ENCODE measurements at places on chromosomes 11 and 22. TPM values are rescaled to one million over a fixed set of nuclear protein-coding genes. Genes with fewer than 3 reads are reported as not detected.
A peak's percentile ranks its signal among the peaks of the same experiment; 100 is the strongest.

DNA sequence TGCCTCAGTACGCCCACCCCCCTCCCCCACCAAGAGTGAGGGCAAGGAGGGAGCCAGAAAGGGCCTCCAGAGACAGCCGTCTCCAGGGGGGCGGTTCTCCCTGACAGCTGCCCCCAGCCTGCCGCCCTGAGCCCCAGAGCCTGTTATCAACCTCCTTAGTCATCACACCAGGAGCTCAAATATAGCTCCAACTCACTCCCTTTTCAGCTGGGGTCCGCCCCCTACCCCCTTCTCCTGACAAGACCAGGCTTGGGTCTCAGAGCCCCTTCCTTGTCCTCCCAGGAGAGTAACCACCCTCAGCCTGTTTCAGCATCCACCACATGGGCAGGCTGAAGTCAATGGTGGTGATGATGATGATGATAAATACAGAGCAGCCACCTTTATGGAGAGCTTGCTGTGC, 2.5 kb upstream of the INPP5J start:
- H3K27me3 ChIP-seq = no peaks in the 10 kb centered on the region
- no peak overlapping the region for H3K4me3 ChIP-seq
- DNase-seq = no peak
- no peaks in the 10 kb centered on the region for H3K4me1 ChIP-seq
- H3K27ac ChIP-seq = no peak overlapping the region

GRCh38 chr11:69244266-69244665, 49.7 kb upstream of the MYEOV start:
- H3K27ac ChIP-seq = no peak overlapping the region
- peaks cover under 1% of the 10 kb centered on the region for H3K27me3 ChIP-seq
- H3K36me3 ChIP-seq = no peaks in the 10 kb centered on the region
- no peak overlapping the region for H3K4me3 ChIP-seq

DNA sequence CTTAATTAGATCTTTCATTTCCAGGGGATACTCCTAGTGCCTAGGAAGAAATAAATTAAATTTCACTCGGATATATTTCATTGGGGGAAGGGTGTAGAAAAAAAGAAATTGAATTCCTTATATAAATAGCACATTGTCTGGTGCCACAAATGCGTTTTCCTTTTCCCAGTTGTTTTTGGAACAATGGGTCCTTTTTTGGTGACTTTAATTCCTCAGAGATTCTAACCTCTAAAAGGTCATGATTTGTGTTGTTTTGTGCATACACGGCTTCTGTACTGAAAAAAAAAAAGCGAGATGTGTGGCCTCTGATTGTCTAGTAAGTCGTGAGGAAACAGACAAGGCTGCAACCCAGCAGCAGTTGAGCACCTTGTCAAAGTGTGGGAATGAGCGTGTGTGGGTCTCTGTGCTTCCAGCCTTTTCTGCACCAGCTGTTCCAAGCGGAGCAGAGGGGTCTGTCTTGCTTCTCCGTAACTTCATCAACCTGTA, 64.5 kb upstream of the CRTAM start:
- H3K4me1 ChIP-seq = peaks cover 48% of the 10 kb centered on the region
- H3K27ac ChIP-seq = no peak overlapping the region
- DNase-seq = no peak
- no peak overlapping the region for H3K4me3 ChIP-seq
- peaks cover 15% of the 10 kb centered on the region for H3K36me3 ChIP-seq
- H3K27me3 ChIP-seq = no peaks in the 10 kb centered on the region

GRCh38 chr11:70568035-70568813, 169.9 kb downstream of the CTTN start:
- no peak overlapping the region for H3K4me3 ChIP-seq
- H3K27ac ChIP-seq = no peak overlapping the region
- DNase-seq = no peak
- no peaks in the 10 kb centered on the region for H3K4me1 ChIP-seq
- no peaks in the 10 kb centered on the region for H3K36me3 ChIP-seq
- peaks cover 27% of the 10 kb centered on the region for H3K27me3 ChIP-seq

- H3K4me3 ChIP-seq = no peak overlapping the region
- no peak for DNase-seq
- H3K27ac ChIP-seq = no peak overlapping the region
- peaks cover 37% of the 10 kb centered on the region for H3K27me3 ChIP-seq
- no peaks in the 10 kb centered on the region for H3K4me1 ChIP-seq
- H3K36me3 ChIP-seq = no peaks in the 10 kb centered on the region
Observed at GRCh38 chr11:70054004-70054403, 24.1 kb upstream of the ANO1 start.

DNA sequence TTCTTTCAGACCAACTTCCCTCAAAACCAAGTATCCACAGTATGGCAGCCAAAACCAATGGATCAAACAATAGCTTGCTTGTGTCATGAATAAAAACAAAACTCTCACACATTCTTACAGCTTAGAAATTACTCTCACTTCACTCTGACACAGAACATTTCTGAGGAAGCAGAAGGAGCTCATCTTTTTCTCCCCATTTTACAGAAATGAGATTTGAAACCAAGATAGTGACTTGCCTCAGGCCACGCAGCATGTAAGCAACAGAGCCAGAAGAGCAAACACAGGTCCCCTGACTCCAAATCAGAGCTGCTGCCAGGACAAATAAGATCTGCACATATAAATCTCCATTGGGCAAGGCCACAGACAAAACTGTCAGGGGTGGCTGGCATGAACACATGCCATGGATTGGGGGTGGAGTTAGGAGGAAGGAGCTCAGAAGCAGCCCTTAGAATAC, 64.8 kb downstream of the RAB30 start:
- H3K27ac ChIP-seq = peak overlapping the region; percentile 84
- H3K27me3 ChIP-seq = no peaks in the 10 kb centered on the region
- no peak overlapping the region for H3K4me3 ChIP-seq
- peaks cover 69% of the 10 kb centered on the region for H3K4me1 ChIP-seq
- peak; percentile 40 for DNase-seq

DNA sequence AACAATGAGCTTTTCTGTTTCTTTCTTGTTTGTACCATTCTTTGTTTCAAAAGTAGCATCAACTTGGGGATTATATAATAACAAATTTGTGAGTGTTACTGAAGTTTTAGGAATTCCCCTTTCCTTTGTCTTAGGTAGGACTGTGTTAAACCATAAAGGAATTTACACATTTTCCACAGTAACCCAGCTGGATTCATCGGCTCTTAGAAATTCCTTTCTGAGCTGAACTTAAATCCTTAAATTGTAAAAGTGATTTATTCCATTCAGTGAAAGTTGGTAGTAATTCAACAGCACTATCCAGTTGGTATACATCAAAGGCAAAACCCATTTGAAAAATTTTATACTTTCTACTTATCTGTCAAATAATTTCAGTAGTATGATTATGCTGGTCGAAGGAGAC, 11.8 kb downstream of the EMSY start:
- H3K27ac ChIP-seq = no peak overlapping the region
- no peak for DNase-seq
- H3K4me3 ChIP-seq = no peak overlapping the region
- no peaks in the 10 kb centered on the region for H3K27me3 ChIP-seq

DNA sequence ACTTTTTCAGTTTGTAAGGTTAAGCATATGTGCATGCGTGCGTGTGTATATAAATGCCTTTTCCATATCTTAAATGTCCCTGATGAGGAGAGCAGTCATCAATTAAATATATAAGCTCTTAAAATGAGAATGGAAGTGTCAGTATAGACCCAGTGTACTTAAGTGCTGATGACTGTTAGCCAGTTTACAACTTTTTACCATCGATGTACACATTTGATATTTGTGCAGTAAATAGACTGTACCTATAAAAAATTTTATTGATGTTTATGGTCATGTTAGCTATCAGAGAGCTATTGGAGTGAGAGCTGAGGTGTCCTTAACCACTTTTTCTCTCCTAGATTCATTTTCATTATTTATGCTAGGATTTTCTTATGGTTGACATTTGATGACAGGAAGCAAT, 45.4 kb downstream of the TRAF6 start:
- no peaks in the 10 kb centered on the region for H3K36me3 ChIP-seq
- peaks cover 3% of the 10 kb centered on the region for H3K4me1 ChIP-seq
- no peak overlapping the region for H3K27ac ChIP-seq

GRCh38 chr11:128716661-128717210, 22.9 kb downstream of the FLI1 start:
- H3K27ac ChIP-seq = peak overlapping the region; percentile 97
- peaks cover 92% of the 10 kb centered on the region for H3K4me1 ChIP-seq
- no peaks in the 10 kb centered on the region for H3K27me3 ChIP-seq
- peak; percentile 75 for DNase-seq

DNA sequence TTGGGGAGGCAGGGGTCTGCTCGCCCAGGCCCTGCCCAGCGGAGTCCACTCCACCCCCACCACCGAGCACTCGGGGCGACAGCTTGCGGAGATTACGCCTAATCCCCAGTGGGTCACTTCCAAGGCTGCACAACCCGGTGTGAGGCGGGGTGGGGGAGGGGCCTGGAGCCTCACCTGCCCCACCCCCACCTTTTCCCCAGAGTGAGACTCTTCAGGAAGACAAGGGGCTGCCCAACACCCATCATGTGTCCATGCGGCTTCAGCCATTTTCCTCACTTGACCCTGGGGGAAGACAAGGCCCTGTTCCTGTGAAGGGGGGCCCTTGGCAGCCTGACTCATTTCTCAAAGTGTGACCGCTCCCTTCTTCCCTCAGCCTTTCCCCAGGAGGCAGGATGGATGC, 12.5 kb downstream of the SYNGR1 start:
- no peaks in the 10 kb centered on the region for H3K27me3 ChIP-seq
- H3K4me3 ChIP-seq = no peak overlapping the region
- no peak for DNase-seq
- H3K27ac ChIP-seq = no peak overlapping the region
- peaks cover 5% of the 10 kb centered on the region for H3K4me1 ChIP-seq

- H3K27me3 ChIP-seq = no peaks in the 10 kb centered on the region
- H3K4me3 ChIP-seq = no peak overlapping the region
- DNase-seq = no peak
- no peaks in the 10 kb centered on the region for H3K36me3 ChIP-seq
Observed at GRCh38 chr22:43217285-43218030, 30.5 kb upstream of the TTLL12 start.

DNA sequence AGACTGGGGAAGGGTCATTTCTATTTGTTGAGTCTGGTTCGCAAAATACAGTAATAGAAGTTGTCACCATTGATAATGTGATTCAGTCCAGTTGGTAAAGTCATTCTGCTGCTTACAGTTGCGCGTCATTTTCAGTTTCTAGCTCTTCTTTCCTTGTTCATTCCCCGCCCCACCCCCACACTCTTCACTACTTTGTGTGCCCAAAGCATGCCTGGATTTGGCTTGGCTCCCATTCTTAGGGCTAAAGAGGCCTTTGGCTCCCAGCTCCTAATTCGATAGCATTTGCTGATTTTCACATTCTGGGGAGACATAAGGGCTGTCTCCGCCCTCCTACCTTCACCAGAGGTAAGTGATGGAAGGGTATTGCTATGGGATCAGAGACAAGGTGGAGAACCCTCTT, 43.0 kb downstream of the CECR2 start:
- no peak overlapping the region for H3K27ac ChIP-seq
- no peaks in the 10 kb centered on the region for H3K4me1 ChIP-seq

DNA sequence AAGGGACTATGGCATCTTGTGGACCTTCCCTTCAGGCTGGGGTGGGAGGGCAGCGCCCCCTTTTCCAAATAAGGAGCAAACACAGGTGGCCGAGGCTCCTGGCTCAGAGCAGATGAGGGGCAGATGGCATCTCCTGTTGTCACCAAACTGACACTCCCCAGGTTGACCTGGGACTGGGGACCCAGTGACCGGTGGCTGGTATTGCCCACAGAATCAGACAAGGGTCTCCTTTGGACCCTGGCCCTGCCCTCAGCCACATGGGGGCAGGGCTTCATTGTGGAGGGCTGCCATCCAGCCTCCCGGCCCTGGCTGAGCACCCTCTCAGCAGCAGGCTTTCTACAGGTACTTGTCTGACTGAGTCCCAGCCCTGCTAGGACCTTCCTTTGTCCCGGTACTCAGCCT, 842 bp upstream of the SIGIRR start:
- peak; percentile 38 for DNase-seq
- no peaks in the 10 kb centered on the region for H3K36me3 ChIP-seq
- H3K4me3 ChIP-seq = peak overlapping the region; percentile 77
- no peaks in the 10 kb centered on the region for H3K27me3 ChIP-seq
- H3K27ac ChIP-seq = peak overlapping the region; percentile 81

- no peak for DNase-seq
- no peak overlapping the region for H3K4me3 ChIP-seq
- H3K27me3 ChIP-seq = no peaks in the 10 kb centered on the region
- no peak overlapping the region for H3K27ac ChIP-seq
Observed at GRCh38 chr11:111624608-111625007, 22.4 kb downstream of the SIK2 start.

GRCh38 chr22:23772649-23773473, at the start of gene MMP11:
MMP11 (plus strand) TSS chr22:23772849; CDS start chr22:23772871, 22 bp downstream.
- H3K36me3 ChIP-seq = no peaks in the 10 kb centered on the region
- H3K4me1 ChIP-seq = peaks cover 11% of the 10 kb centered on the region
- H3K4me3 ChIP-seq = peak within 1 kb of the TSS; percentile 65
- H3K27ac ChIP-seq = no peak within 1 kb of the TSS
- H3K27me3 ChIP-seq = no peaks in the 10 kb centered on the region

DNA sequence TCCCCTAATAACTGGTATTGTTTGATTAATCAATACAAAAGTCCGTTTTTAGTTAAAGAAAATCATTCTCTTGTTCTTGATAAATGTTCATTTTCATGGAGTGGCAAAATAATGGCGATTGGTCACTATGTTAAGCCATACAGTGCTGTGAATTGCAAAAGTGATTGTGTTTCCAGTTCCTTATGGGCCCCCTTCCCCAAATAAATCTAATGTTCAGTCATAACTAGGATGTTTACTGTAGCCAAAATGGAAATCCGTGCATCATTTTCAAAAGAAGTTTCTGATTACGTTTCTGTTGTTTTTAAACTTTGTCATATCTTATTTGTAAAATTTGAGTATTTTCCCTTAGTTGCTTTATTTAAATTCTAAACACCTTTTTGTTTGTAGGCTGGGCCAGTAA, 845 bp downstream of the RBM7 start:
- no peak for DNase-seq
- peaks cover 47% of the 10 kb centered on the region for H3K36me3 ChIP-seq
- H3K27me3 ChIP-seq = no peaks in the 10 kb centered on the region

GRCh38 chr22:40042312-40042711, 47.6 kb downstream of the FAM83F start:
- DNase-seq = no peak
- peaks cover 5% of the 10 kb centered on the region for H3K27me3 ChIP-seq
- H3K4me1 ChIP-seq = peaks cover 13% of the 10 kb centered on the region
- no peak overlapping the region for H3K4me3 ChIP-seq
- no peak overlapping the region for H3K27ac ChIP-seq
- peaks cover 3% of the 10 kb centered on the region for H3K36me3 ChIP-seq

GRCh38 chr11:88511006-88511405, 173.5 kb upstream of the CTSC start:
- DNase-seq = no peak
- no peak overlapping the region for H3K27ac ChIP-seq
- no peak overlapping the region for H3K4me3 ChIP-seq
- H3K36me3 ChIP-seq = no peaks in the 10 kb centered on the region
- H3K27me3 ChIP-seq = peaks cover 52% of the 10 kb centered on the region

The CNTN5 gene
- total RNA-seq = not detected

The KIF18A gene
- total RNA-seq = 22.3 TPM

The FGF3 gene
- total RNA-seq = not detected

The IL10RA gene
- total RNA-seq = 73.3 TPM

The OLFML1 gene
- not detected for total RNA-seq

The ANO3 gene
- total RNA-seq = not detected

The PDGFB gene
- 3.0 TPM for total RNA-seq

The SYT7 gene
- total RNA-seq = not detected

The DDX25 gene
- 0.43 TPM for total RNA-seq

The PDGFD gene
- total RNA-seq = 0.20 TPM
